ENCODE measurements at places on chromosomes 12 and 14. TPM values are rescaled to one million over a fixed set of nuclear protein-coding genes. Genes with fewer than 3 reads are reported as not detected.

DNA sequence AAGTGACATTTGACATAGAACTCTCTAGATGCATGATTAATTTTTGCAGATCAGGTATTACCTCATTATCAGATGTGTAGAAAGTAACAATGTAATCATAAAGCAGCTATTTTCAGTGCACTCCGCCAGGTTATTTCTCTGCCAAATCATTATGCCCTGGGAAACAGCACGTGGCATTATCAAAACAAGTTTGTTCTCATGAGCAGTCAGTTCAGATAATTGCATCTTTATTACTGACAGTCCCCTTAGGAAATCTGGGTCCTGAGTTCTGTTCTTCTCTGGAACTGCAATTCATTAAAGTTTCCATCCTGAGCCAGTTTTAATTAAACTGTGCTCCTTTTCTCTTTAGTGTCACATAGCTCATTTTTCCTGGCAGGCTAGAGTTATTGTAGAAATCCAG, 94.7 kb upstream of the KRR1 start:
- no peak for DNase-seq

GRCh38 chr12:56838621-56839488, 75.7 kb downstream of the HSD17B6 start:
- no peak for DNase-seq

- DNase-seq: no peak
Observed at GRCh38 chr12:68608191-68608590, 2.5 kb upstream of the RAP1B start.

DNA sequence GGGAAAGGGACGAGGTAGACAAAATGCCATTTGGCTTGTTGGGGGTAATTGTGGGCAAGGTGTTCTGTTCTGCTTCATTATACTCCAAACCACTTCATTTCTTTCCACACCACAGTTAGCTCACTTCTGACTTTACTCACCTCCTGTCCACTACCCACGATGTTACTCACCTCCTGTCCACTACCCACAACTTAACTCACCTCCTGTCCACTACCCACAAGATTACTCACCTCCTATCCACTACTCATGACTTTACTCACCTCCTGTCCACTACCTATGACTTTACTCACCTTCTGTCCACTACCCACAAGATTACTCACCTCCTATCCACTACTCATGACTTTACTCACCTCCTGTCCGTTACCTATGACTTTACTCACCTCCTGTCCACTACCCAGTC, 10.1 kb upstream of the TWF1 start:
- no peak for DNase-seq

DNA sequence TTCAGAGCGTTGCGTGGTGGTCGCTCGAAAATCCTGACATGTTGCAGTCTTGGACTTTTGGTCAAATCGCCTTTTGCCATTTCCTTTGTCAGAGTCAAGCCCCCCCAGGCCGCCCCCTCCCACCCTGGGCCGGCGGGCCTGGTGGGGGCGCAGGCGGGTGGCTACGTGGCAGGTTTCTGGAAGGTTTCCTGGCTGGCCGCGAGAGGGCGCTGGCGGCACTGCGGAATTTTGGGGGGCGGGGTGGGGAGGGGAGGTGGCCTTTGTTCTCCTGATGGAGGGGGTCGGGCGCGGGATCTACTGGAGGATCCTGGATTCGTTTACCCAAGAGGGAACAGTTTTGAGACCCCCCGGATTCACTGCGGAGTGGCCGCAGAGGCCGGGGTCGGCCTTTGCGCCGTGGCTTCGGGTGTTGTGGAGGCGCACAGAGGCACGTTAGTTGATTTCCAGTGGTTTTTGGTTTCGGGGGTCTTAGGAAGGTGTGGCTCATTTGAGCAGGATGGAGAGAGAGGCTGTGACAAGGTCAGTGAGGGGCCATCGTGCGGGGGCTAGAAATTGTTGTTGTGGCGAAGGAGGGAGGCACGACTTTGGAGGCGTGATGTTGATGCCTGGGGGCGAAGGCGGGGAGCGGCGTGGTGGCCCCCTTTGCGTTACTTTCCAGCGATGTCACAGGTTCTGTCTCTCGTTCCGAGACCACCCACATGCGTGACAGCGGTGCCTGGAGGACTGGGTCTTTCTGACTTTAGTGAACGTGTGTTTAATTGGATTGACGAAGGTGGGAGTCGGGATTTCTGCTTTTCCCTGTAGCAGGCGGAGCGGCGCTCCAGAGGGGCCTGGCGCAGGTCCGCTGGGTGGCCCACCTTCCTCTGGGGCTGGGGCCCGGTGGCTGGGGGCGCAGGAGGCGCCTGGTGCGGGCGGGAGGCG, 1.4 kb downstream of the MEG3 start:
- no peak for DNase-seq

DNA sequence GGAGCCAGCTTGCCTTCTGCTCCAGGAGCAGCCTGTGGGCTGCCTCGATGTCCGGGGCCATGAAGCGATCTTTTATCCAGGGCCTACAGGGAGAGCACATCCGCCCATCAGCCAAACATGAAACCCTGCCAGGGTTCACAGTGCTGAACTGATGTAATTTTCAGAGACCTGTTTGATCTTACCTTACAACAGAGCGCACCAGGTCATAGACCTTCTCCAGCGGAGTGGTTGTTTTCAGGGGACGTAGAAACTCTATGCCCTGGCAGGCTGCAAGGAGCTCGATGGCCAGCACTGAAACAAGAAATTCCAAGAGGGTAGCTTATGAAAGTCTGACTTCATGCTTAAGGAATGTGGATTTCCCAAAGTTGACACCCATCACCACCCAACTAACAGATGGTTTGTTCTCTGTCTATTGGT, 19.7 kb downstream of the HAL start:
- no peak for DNase-seq

DNA sequence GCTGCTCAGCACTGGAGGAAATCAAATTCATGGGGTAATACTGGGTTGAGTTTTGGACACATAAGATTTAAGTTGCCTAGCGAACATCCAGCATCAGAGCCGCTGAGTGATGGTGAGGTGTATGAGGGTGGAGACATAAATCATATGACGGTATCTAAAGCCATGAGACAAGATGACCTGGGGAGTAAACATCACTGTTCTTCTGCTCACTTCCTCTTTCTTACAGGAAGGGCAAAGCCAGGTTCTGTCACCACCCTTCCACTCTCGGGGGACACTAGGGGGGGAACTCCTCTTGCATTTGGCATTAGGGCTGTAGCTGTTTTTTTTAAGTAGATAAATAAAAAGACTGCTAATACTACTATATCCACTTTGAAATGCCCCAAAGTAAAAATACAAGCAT, 24.0 kb downstream of the PRDM4 start:
- no peak for DNase-seq

GRCh38 chr14:77133720-77134338, 7.8 kb downstream of the ZDHHC22 start:
- no peak for DNase-seq

- DNase-seq: no peak
Observed at GRCh38 chr14:85852906-85853305, 323.0 kb downstream of the FLRT2 start.

DNA sequence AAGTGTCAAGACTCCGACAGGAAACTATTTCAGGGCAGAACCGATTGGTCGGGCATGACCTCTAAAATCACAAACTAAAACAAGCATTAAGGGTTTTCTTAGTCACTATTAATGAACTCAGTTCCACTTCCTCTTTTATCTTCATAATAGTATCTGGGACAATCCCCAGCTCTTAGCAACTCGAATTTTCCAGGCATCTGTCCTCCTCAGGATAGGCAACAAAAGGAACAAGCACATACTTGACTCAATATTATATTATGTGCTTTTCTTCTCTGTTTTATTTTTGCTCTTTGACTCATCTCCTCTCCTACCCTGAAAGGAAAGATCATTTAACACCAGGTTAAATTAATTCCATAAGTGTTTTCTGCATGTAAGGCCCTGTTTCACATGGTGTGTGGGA, 638.3 kb upstream of the TBX3 start:
- DNase-seq: no peak

GRCh38 chr12:113395119-113395518, 8.6 kb downstream of the SDS start:
- DNase-seq: no peak

GRCh38 chr14:72678356-72678755, 215.5 kb downstream of the DPF3 start:
- DNase-seq: no peak

DNA sequence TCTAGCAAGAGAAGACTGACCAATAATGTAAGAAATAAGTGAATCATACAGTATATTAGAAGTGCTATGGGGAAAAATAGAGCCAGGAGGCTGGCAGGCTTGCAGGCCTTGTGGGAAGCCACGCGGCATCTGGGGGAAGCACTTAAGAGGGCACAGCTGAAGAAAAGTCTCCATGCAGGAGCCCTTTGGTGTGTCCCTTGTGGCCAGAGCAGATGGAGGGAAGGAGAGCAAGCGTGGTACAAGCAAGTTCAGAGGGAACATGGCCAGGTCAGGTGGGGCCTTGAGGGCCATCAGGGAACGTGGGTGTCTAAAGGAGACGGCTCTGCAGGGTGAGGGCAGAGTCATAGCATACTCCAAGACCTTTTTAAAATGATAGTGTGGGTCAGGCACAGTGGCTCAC, 51.7 kb downstream of the LRRC74A start:
- no peak for DNase-seq

- DNase-seq: peak; percentile 65
Observed at GRCh38 chr14:101823511-101824120, 62.1 kb downstream of the PPP2R5C start.

DNA sequence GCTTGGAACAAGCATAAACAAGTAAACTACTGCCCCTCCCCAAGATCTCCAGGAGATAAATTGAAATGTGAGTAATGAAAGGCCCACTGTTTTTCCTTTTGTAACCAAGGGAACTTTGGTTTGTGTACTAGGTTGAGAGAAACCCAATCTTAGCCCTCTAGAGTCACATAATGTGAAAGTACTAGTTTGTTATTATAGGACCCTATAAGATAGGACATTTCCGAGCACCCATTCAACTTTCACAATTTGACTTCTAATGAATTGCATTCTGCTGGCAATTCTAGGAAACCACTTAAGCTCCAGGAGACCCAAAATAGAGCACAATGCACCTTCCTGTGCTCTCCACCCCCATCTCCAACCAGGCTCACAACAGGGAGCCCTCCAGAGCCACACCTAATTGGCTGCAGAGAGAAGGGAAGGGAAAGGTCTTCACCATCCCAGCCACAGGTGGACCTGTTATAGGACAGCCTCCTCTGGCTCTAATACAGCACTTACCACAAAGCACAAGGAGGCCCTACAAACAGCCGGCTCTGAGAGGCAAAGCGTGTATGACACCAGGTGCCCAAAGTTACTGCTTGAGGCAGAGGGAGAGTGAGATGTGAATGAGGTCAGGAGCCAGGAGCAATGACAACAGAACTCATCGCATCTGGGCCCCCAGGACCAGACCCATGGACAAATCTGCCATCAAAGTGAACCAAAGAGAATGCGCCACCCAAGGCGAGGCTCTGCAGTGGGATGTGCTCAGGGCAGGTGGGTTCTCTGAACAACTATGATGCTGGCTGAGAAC, 163.3 kb upstream of the NTF3 start:
- DNase-seq: no peak

GRCh38 chr12:94870511-94870910, 133.0 kb downstream of the NDUFA12 start:
- no peak for DNase-seq

DNA sequence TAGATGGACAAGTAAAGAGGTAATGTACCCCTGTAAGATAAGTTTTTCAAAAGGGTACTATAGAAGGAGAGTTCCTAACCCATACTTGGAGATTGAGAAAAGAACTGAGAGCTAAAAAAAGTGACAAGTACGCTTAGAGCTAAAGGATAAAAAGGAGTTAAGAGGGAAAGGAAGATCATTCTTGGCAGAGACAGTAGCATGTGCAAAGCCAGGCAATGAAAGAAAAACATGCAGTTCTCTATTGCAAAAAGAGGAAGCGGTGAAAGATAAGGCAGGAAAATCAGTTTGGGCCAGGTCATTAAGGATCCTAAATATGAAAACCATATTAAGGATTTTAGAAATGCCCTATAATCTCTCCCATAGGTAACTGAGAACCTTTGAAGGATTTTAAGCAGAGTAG, 500.4 kb upstream of the GARIN6 start:
- no peak for DNase-seq

GRCh38 chr12:32548691-32549281, 130.3 kb upstream of the DNM1L start:
- DNase-seq: no peak

DNA sequence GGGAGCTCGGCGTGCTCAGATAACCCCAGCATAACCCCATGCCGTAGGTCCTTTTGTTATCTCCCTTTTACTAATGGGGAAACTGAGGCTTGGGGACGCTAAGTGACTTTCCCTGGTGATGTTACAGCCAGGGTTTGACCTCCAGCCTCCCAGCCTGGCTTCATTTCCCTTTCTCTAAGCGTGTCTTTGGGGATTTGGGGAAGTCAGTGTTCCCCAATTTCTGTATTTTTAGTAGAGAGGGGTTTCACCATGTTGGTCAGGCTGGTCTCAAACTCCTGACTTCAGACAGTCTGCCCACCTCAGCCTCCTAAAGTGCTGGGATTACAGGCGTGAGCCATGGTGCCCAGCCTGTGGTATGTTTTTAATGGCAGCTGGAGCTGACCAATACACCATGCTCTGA, 85.4 kb downstream of the PHETA1 start:
- no peak for DNase-seq

GRCh38 chr12:115203701-115204100, 519.7 kb upstream of the TBX3 start:
- DNase-seq: no peak

DNA sequence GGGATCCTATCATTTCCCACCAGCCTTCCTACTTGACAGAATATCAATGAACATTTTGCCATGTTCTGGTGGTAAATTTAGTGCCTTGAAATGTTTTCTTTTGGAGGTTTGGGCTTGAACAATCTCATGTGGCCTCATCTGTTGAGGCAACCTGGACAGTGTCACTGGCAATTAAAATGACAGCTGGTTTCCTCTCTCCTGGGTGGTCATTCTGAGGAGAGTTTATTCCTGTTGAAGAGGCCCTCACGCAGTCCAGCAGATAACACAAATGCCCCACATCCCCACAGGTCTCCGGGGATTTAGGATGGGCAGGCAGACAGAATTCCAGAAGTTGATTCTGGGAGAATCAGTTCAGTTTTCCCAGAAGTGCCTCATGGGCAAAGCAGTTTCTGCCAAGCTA, 41.9 kb downstream of the MMAB start:
- DNase-seq: no peak

ARMH4 gene
- total RNA-seq: not detected

AICDA gene
- total RNA-seq: not detected

GARIN6 gene
- not detected for total RNA-seq

GPX2 gene
- not detected for total RNA-seq

FGF6 gene
- total RNA-seq: not detected

MANSC1 gene
- not detected for total RNA-seq

PIK3C2G gene
- total RNA-seq: not detected

LHX5 gene
- not detected for total RNA-seq

MYO1H gene
- total RNA-seq: not detected

THTPA gene
- total RNA-seq: 10.0 TPM

SLC5A8 gene
- total RNA-seq: not detected

All from T-helper 17 cell (primary cell).